ENCODE measurements at places on chromosomes 16 and 17. TPM values are rescaled to one million over a fixed set of nuclear protein-coding genes. Genes with fewer than 3 reads are reported as not detected.

TEKT1 gene
- total RNA-seq: not detected

SPATA22 gene
- total RNA-seq: 1.1 TPM

AXIN2 gene
- total RNA-seq: 1.4 TPM

MILR1 gene
- 25.0 TPM for total RNA-seq

ATP2A1 gene
- total RNA-seq: 0.20 TPM

UBALD2 gene
- total RNA-seq: 7.2 TPM

CHST4 gene
- under 0.01 TPM for total RNA-seq

KRT16 gene
- not detected for total RNA-seq

TSPOAP1 gene
- total RNA-seq: not detected
